ENCODE measurements at places on chromosomes 6 and 20.

DNA sequence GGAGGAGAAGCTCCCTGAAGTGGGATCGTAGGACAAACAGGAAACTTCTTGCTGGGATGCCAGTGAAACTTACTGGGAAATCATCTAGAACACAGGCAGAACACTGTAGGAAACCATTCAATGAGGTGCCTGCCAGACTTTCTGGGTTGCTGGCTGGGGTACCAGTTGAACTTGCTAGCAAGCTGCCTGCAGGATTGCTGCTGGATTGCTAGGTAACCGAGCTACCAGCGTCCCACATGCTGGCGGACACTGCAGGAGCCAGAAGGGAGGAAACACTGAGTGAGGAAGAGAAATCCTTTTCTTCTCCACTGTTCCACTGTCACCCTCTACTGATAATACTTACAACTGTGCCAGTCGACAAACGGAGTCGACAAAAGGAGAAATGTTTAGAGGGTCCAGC is 91.3 kb upstream of the SLC35B3 start:
- no peak for DNase-seq

- no peak for DNase-seq
Observed at GRCh38 chr20:49916146-49917002, 1.0 kb upstream of the SPATA2 start.

DNA sequence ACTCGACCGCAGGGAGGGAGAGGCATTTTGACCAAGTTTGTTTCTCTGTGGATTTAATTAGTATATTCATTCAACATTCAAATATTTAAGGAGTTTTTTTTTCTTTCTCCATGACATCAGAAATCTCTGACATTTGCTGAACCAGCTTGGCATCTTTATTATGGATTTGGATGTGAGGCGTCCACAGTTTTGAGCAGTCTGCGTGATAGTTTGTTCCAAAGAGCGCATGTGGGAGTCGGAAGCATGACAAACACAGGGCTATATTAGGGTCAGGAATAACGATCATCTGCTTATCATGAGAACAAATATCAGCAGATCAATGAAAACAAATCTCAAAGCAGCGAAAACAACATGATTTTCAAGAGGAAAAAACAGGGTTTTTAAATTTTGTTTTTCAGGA is 373.2 kb downstream of the CDH4 start:
- DNase-seq = no peak

GRCh38 chr6:100503043-100503705 is 38.5 kb upstream of the SIM1 start:
- no peak for DNase-seq

DNA sequence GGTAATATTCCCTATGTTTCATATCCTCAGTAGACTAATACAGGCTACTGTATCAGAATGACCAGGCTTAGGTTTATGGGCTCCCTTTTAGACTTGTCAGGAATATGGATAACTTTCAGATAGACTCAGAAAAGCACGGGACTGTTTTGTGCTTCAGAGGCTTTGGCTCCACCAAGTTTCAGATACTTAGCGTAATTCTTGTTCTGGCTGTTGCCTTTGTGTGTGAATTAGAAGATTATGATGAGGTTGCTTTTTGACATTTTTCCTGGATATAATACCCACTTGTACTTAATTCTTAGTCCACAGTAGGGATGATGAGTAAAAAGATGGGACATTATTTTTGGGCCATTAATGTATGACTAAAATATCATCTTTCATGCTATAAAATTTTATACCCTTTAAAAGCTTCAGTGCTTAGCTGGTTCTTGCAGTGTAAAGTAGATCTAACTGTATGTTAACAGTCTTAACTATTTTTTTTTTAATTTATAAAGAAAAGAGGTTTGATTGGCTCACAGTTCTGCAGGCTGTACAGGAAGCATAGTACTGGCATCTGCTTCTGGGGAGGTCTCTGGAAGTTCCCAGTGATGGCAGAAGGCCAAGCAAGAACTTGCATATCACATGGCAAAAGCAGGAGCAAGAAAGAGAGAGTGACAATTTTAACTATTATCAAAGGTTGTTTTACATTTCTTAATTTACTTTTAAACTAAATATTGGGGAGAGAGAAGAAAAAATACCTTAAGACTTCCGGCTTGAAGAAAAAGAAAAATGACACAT is 120.7 kb downstream of the ZFAND3 start:
- DNase-seq = no peak

DNA sequence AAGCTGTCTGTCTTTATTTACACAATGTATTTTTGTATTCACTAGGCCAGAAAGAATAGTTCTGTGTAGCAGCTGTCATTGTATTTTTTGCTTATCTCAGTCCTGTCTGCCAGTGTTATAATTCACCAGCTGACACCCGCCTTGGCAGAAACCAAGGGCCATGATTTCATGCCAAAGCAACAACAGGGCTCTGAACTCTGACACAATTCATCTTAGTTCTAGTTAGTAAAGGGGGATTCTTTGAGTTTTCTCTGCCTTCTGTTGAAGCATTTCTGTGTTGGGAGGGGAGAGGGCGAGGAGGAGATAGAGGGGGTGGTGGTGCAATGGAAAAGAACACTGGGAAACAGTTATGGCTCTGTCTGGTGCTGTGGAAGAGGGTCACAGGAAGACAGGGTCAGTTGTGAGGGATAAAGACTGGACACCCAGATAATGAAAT is 684.6 kb upstream of the MARCKS start:
- DNase-seq = no peak

DNA sequence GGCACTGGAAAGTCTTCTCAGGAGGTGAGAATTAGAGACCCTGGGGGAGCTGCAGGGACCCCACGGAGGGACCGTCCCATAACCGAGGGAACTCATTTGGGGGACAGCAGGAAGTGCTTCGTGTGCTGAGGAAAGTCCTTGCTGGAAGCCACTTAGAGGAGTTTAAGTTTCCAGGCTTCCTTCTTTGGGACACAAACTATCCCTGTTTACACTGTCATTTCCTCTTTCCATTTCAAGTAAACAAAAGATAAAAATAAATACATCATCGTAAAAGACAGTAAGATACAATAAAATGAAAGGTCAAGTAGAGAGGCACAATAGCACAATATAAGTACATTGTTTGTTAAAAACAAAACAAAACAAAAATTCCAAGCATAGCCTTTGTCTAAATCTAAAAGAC is 101.2 kb downstream of the TTLL2 start:
- DNase-seq = no peak

DNA sequence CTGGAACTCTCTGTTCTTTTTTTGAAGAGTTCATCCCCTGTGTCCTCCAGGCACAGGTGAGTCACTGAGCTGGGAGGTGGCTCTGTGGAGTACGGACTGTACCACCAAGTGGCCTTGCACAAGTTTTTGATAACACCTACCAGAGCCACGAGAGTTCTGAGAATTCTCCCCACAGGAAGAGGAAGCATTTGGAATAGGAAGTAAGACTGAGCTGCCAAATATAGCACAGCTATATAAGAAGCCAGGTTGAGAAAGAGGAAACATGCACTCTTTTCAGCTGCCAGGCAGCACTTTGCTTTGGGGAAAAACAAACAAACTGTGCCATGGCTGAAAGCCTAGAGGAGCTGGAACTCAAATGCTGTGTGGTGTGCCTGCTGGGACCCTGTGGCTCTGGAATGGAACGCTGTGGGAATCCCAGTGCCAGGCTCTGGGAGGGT is 70.8 kb upstream of the RIPOR2 start:
- no peak for DNase-seq

GRCh38 chr6:33490198-33490597 is 35.8 kb downstream of the ZBTB9 start:
- DNase-seq = no peak

DNA sequence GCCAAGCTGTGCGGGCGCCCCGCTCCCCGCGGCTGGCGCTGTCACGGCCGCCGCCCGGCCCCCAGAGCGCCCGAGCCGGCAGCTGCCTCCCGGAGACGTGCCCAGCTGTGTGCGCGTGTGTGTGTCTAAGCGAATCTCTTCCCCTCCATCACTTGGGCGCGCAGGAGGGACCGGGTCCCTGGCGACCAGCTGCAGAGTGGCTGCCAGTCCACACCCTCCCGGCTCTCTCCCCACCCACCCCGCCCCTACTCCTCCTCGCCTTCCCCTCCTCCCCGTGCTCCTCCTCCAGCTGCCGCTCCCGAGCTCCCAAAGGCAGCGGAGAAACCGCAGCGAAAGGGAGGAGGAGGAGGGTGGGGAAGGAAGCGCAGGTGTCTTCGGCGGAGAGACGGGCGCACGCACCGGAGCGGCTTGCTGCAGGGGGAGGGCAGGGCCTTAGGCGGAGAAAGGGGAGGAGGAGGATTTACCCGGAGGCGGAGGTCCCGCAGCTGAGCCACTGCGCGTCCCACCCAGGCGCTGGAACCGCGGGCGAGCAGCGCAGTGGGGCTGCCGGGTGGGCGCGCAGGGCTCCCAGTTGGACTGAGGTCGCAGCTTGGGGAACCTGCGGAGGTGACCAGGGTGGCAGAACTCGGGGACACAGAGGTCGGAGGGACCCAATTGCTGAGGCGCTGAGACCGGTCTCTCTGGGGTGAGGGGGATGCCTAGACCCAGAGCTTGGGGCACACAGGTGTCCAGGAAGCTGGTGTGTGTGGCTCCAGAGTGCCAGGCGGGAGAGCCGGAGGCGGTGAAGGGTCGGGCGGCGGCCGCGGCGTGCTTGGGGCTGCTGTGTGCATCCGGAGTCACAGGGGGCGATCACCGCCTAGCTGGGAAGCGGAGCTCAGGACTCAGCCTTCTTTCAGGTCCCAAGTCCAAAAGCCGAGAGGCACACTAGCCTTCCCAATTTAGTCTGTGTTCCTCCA is at the start of gene HS3ST5:
Gene HS3ST5, minus strand, starts transcription at position 198 of the 956 bp plus-strand sequence. CDS start 280,178 bp downstream, outside the sequence.
- DNase-seq = no peak

DNA sequence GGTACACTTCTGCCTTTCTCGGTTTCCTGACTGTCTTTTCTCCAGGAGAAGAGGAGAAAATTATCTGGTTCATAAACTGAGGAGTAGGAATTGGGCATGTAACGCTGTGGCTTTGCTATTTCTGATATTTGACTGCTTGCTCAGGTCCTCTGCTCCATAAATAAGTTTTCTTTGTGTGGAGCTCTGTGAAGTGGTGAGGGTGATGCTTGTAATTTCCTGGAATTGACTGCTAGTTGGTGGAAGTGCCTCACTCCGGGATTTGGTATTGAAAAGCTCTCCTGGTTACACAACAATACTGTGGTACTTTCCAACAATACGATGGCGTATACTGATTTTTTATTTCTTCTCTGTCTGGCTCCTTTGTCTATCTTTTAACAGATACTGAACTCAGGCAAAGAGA is 25.1 kb upstream of the LAMA2 start:
- no peak for DNase-seq

- no peak for DNase-seq
Observed at GRCh38 chr6:51738614-51739013, 348.8 kb downstream of the PKHD1 start.

DNA sequence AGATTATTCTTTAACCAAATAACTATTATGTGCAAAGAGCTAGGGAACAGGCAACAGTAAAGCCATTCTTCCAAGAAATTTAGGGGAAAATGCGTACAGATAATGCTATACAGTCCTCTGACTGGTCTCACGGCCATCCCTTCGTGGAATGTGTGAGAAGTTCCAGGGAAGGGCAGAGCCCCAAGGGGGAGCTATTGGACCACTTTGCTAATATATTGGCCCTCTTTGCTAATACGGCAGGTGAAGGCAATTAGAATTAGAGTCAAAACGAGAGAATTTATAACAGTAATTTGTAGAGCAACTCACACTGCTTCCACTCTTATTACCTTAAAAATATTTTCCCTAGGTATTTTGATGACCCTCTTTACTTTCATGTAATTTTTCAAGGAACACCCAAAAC is 140.4 kb downstream of the IMPG1 start:
- DNase-seq = no peak

GRCh38 chr6:163655217-163656121 is 241.0 kb downstream of the QKI start:
- no peak for DNase-seq

- no peak for DNase-seq
Observed at GRCh38 chr6:157258878-157259277, 64.4 kb downstream of the TMEM242 start.

- DNase-seq = no peak
Observed at GRCh38 chr6:90790696-90791095, 203.8 kb upstream of the MAP3K7 start.

DNA sequence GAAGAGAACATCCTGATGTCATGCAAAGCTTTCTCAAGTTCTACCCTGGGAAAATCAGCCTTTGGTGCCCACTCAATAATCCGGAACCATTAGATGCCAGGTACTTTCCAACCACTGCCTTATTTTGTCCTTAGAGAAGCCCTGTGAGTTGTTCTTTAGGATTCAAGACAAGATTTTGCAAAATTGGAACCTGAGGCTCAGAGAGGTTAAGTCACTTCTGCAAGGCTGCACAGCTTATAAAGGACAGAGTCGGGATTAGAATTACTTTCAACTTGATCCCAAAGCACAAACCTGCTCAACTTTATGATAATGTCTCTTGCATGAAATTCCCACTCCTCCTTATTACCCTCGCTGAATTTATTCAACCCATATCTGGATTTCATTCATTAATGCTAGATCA is 287.2 kb downstream of the PTPRT start:
- DNase-seq = no peak

GRCh38 chr20:39961637-39962244 is 727.3 kb downstream of the MAFB start:
- DNase-seq = no peak

GRCh38 chr6:19719691-19720128 is 117.5 kb upstream of the ID4 start:
- DNase-seq = no peak

GRCh38 chr6:104527761-104528415 is 331.8 kb downstream of the HACE1 start:
- peak; percentile 77 for DNase-seq

GRCh38 chr20:46117704-46118467 is at the start of gene CD40:
CD40 (plus strand) TSS chr20:46118314; CDS start chr20:46118344, 30 bp downstream.
- peak; percentile 89 for DNase-seq

DNA sequence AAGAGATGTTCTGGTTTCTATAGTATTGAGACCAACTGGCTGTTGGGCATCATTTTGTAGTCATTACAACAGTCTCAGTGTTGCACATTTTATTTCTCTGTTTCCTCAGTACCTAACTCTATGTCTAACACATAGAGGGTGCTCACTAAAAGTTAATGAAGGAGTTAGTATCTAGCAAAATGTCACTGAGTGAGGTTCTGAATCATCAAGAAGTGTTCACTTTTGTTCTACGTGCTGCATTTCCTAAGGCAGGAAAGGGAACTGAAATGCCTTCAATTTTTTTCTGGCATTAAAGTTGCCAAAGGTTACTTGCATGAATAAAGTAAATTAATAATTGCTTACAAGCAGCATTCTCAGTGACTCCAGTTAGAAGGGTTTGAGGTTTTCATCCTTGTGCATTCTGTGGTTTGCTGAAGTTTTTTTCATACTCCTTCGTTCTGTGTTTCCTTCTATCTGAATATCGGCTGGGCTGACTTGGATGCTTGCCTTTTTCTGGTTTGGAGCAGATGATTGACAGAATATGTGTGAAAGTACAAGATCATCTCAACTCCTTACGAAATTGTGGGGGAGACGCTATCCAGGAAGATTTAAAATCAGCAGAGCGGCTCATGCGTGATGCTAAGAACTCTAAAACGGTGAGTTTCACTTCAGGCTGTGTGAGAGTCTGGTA is 114.5 kb upstream of the SCGN start:
- DNase-seq = no peak

DNA sequence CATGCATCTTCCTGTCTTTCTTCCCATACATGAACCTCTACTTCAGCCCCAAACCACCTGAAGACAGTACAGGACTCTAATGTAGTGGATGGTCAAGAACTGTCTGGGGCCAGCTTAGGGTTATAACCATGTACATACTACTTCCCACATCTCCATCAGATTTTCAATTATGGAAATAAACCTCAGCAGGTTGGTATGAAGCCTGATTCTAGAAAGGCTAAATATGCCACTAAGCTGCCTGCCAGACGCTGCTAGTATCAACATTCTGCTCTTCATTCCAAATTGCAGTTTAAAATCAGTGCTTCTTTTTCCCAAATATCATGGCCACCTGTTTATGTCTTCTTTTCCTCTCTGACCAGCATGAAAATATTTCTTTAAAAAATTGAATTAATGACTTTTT is 99.2 kb upstream of the ID4 start:
- no peak for DNase-seq
